Activated CD4-positive, alpha-beta T cell treated with anti-CD3 and anti-CD28 coated beads for 1 hour (primary cell): ENCODE measurements at places on chromosomes 1 and 21.

- DNase-seq, result no peak
These were observed 426.1 kb downstream of the NUF2 start for GRCh38 chr1:163747855-163748254.

- no peak for DNase-seq
These were observed at the start of gene ITGB2 for GRCh38 chr21:44920694-44921604. Gene ITGB2 (minus strand): TSS chr21:44920899. CDS start chr21:44910782, 10,117 bp downstream.

- DNase-seq, result no peak
These were observed 5.7 kb upstream of the SPRR3 start for GRCh38 chr1:152995842-152996241.

DNA sequence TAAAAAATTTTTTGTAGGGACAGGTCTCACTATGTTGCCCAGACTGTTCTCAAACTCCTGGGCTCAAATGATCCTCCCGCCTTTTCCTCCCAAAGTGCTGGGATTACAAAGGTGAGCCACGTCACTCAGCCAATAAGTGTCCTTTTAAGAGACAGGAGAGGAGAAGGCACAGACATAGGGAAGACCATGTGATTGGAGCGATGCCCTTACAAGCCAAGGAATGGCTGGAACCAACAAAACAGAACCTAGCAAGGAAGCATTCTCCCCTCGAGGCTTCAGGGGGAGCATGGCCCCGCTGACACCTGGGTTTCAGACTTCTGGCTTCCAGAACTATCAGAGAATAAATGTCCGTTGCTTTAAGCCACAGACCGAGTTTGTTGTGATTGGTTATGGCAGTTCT, 37.0 kb downstream of the NDUFS5 start:
- DNase-seq, result no peak

- no peak for DNase-seq
These were observed 18.4 kb downstream of the ZBTB17 start for GRCh38 chr1:15957221-15958095.

DNA sequence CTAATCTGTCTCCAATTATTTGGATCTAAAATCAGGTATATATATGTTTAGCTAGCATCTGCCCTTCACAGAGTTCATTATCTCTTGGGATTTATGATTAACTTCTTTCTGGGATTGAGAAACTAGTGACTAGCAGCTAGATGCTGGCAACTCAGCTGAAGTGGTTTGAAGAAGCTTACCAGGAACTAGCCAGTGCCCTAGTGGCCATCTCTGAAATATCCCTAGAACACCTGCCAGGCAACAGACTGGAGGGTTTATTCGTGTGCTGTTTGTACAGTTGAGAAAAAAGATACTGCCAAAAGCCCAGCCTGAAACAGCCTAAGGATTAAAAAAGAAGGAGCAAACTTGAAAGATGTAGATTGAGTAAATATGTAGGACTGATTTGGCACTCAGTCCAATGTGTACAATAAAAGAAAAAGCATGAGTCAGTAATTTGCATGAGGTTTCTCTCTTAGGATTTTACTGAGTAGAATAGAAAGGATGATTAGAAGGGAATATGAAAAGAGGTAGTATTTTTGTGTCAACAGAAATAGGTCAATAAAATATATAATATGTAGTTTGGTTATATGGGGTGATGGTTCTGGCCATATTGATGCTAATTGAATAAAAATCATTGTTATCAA, 1144.6 kb upstream of the ADGRL2 start:
- DNase-seq, result no peak

- no peak for DNase-seq
These were observed 2.7 kb downstream of the MLLT11 start for GRCh38 chr1:151062741-151063371.

GRCh38 chr1:169696273-169697100, 14.9 kb downstream of the SELL start:
- DNase-seq, result no peak

- no peak for DNase-seq
These were observed 34.4 kb upstream of the SLC30A1 start for GRCh38 chr1:211613108-211613947.
